Spinal cord (tissue), 10 donors: ENCODE measurements at places on chromosomes 4 and X. TPM values are rescaled to one million over a fixed set of nuclear protein-coding genes. Genes with fewer than 3 reads are reported as not detected.

- H3K4me1 ChIP-seq, result peaks cover 1% of the 10 kb centered on the region
- no peak overlapping the region for H3K4me3 ChIP-seq
- no peaks in the 10 kb centered on the region for H3K27me3 ChIP-seq
- no peak for DNase-seq
- H3K27ac ChIP-seq, result no peak overlapping the region
Measured at GRCh38 chrX:70482300-70482699, 37.7 kb downstream of the DLG3 start.

DNA sequence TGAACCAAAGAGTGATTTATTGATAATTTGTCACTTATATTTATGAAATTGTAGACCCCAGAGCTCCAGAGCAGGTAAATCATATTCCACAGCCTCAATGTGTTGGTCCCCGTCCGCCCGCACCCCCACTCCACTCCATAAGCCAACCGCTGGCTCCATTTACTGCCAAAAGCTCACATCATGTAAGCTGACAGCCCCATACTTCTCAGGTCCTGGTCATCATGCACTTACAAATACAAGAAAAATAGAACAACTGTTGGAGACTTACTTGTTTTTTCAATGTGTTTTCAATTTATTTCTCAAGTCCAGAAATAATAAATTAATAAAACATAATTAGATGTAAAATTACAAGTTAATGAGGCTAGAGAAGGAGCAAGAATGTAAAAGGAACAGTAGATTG lies 235.7 kb upstream of the HAND2 start:
- no peaks in the 10 kb centered on the region for H3K4me1 ChIP-seq

- H3K27ac ChIP-seq, result no peak overlapping the region
- H3K4me3 ChIP-seq, result no peak overlapping the region
- H3K27me3 ChIP-seq, result no peaks in the 10 kb centered on the region
Measured at GRCh38 chr4:28479666-28480065, 1619.0 kb downstream of the STIM2 start.

DNA sequence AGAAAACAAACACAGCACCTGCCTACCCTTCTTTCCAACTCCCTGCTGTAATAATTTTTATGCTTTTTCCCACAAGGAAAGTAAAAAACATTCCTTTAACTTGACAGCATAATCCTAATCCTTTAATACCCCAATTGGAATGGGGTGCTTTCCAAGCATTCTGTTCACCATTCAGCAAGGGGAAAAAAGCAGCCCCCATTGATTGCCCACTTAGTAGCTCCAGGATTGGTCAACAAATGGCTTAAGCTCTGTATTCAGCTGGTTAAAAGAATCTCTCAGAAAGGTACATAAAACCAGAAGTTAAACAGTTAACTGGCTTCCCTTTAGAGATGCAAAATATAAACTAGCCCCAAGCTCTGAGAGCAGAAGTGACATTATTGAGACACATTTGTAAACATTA lies 194.8 kb upstream of the ATOH1 start:
- no peak overlapping the region for H3K27ac ChIP-seq
- H3K27me3 ChIP-seq, result no peaks in the 10 kb centered on the region
- H3K36me3 ChIP-seq, result no peaks in the 10 kb centered on the region
- H3K4me1 ChIP-seq, result no peaks in the 10 kb centered on the region
- no peak for DNase-seq

DNA sequence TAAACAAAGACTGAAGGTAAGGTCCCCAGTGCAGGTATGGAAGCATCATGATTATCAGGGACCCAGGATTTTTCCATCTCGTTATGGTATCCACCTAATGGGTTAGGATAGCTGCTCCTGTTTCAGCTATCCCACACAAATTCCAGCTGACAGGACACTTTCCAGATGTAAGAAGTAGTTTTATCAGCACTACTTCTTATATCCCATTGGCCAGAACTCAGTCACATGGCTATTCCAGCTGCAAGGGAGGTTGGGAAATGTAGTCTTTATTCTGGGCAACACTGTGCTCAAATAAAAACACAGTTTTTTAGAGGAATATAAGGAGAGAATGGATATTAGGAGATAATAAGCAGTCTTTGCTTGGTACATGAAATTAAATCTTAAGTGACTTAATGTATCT lies 96.7 kb downstream of the SRPX start:
- H3K4me3 ChIP-seq, result no peak overlapping the region
- peaks cover 5% of the 10 kb centered on the region for H3K27me3 ChIP-seq
- no peak overlapping the region for H3K27ac ChIP-seq

DNA sequence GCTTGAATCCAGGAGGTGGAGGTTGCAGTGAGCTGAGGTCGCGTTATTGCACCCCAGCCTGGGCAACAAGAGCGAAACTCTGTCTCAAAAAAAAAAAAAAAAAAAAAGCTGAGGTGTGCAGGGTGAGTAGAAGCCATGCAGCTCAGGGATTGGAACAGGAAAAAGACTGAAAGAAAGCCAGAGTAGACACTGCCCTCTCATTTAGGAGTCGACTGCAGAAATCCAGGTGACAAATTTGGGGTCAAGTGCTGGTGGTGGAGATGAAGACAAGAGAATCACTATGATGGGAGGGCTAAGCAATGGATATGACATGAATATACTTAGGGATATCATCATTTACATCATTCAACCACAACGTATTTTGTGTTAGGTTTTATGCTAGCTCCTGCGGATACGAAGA lies 1.9 kb downstream of the NEIL3 start:
- no peaks in the 10 kb centered on the region for H3K27me3 ChIP-seq
- DNase-seq, result no peak
- no peak overlapping the region for H3K27ac ChIP-seq
- no peaks in the 10 kb centered on the region for H3K36me3 ChIP-seq
- H3K4me3 ChIP-seq, result no peak overlapping the region
- H3K4me1 ChIP-seq, result peaks cover 3% of the 10 kb centered on the region

GRCh38 chr4:90220459-90220858 lies 93.3 kb downstream of the CCSER1 start:
- H3K27ac ChIP-seq, result no peak overlapping the region
- H3K4me1 ChIP-seq, result no peaks in the 10 kb centered on the region
- no peaks in the 10 kb centered on the region for H3K27me3 ChIP-seq
- no peak for DNase-seq
- no peak overlapping the region for H3K4me3 ChIP-seq

GRCh38 chr4:128782875-128783614 lies 26.5 kb upstream of the JADE1 start:
- peaks cover 4% of the 10 kb centered on the region for H3K4me1 ChIP-seq
- no peak overlapping the region for H3K4me3 ChIP-seq
- no peak overlapping the region for H3K27ac ChIP-seq
- H3K27me3 ChIP-seq, result no peaks in the 10 kb centered on the region

DNA sequence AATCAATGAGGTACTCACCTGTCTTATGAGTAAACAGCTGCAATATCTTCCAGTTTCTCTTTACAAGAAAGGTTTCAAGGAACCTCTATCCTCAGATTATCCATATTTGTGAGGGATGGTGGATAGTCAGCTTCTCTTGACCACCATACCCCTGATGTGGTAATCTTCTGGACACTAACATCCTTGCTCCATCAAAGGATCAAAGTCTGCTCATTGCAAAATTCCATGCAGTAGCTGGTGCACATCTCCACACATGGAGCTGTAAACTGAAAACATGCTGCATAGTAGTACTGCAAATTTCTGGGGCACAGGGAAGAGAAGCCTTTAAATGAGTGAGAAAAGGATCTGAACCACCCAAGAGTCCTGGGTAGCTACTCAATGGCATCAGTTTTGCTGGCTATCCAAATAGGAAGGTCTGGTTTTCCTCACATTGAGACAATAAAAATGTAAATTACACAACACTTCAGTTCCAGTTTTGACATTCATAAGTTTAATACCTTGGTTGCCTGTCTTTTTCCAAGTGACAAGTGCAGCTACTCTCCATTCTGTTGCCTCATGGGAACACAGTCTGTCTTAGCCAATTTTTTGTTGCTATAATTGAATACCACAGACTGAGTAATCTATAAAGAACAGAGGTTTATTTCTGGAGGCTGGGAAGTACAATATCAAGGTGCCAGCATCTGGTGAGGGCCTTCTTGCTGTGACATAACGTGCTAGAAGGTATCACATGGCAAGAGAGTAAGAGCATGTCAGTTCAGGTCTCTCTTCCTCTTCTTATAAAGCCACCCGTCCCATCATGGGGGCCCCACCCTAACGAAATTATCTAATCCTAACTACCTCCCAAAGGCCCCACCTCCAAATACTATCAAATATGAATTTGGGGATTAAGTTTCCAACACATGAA lies 34.4 kb upstream of the ARHGEF6 start:
- H3K36me3 ChIP-seq, result no peaks in the 10 kb centered on the region
- DNase-seq, result no peak
- H3K4me3 ChIP-seq, result no peak overlapping the region
- H3K27me3 ChIP-seq, result no peaks in the 10 kb centered on the region
- no peak overlapping the region for H3K27ac ChIP-seq
- H3K4me1 ChIP-seq, result no peaks in the 10 kb centered on the region

GRCh38 chrX:64230123-64230970 lies at the start of gene ASB12:
Gene ASB12 (minus strand): TSS chrX:64230607. CDS start chrX:64225650, 4,957 bp downstream.
- no peaks in the 10 kb centered on the region for H3K4me1 ChIP-seq
- no peak for DNase-seq
- H3K27ac ChIP-seq, result no peak within 1 kb of the TSS
- no peaks in the 10 kb centered on the region for H3K36me3 ChIP-seq
- H3K27me3 ChIP-seq, result no peaks in the 10 kb centered on the region
- no peak within 1 kb of the TSS for H3K4me3 ChIP-seq

DNA sequence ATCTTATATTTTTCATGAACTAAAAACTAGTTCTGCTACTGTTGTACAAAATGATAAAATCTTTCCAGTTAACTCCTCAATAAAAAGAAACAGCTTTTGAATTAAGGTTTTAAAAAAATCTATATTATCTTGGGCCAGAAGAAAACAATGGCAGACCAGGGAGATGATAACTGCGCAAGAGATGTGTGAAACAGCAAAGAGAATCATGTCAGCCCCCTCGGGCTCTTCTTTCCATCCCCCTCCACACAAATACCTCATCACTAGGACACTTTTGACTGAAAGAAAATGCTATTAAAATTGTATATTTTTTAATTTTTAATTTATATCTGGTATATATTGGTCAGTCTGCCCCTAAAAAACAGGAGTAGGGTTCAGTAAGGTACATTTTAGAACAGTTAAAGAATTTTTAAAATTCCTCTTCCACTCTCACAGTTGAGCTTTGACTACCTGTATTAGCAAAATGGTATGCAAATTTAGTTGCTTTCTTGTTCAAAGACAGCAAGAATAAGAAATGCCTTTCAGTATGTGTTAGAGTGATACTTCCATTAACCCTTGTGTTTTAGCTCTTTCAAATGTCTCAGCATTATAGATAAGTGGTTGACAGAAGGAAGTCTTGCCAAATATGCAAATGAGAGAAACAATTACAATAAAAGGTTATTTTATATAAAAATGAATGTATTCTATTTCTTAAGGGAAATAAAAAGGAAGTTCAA lies 36.4 kb upstream of the LCORL start:
- no peaks in the 10 kb centered on the region for H3K4me1 ChIP-seq
- no peaks in the 10 kb centered on the region for H3K27me3 ChIP-seq
- no peak overlapping the region for H3K4me3 ChIP-seq
- DNase-seq, result no peak

GRCh38 chr4:45072981-45073380 lies 346.6 kb upstream of the GNPDA2 start:
- no peaks in the 10 kb centered on the region for H3K4me1 ChIP-seq
- no peaks in the 10 kb centered on the region for H3K27me3 ChIP-seq
- no peaks in the 10 kb centered on the region for H3K36me3 ChIP-seq
- no peak for DNase-seq
- H3K27ac ChIP-seq, result no peak overlapping the region

GRCh38 chr4:80568891-80569290 lies 233.4 kb downstream of the CFAP299 start:
- no peaks in the 10 kb centered on the region for H3K27me3 ChIP-seq
- no peak overlapping the region for H3K4me3 ChIP-seq
- no peaks in the 10 kb centered on the region for H3K4me1 ChIP-seq
- no peaks in the 10 kb centered on the region for H3K36me3 ChIP-seq

- no peak for DNase-seq
- no peak overlapping the region for H3K4me3 ChIP-seq
- no peak overlapping the region for H3K27ac ChIP-seq
Measured at GRCh38 chr4:574346-575161, 1.5 kb downstream of the TMEM271 start.

DNA sequence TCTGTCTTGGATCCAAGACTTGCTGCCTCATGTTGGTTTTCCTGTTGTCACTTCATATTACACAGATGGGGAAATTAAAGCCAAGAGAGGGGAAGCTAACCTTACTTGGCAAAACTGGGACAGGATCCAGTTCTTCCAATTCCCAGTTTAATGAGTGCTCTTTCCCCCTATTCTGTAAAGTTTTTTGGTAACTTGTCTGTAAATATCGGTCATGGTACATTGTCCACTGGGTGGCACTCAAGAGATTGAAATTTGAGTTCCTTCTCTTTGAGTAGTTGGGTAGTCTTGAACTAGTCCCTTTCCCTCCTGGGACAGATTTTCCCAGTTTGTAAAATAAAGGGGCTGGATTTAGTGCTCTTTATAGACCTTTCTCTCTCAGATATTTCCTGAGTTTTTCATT lies 12.4 kb upstream of the EOLA2 start:
- no peaks in the 10 kb centered on the region for H3K27me3 ChIP-seq
- peak; percentile 54 for DNase-seq
- H3K27ac ChIP-seq, result no peak overlapping the region
- H3K36me3 ChIP-seq, result no peaks in the 10 kb centered on the region

GRCh38 chrX:119190091-119190681 lies 45.9 kb upstream of the PGRMC1 start:
- no peaks in the 10 kb centered on the region for H3K27me3 ChIP-seq
- no peak overlapping the region for H3K4me3 ChIP-seq
- DNase-seq, result no peak
- peaks cover 7% of the 10 kb centered on the region for H3K4me1 ChIP-seq
- H3K27ac ChIP-seq, result peak overlapping the region; percentile 35

DNA sequence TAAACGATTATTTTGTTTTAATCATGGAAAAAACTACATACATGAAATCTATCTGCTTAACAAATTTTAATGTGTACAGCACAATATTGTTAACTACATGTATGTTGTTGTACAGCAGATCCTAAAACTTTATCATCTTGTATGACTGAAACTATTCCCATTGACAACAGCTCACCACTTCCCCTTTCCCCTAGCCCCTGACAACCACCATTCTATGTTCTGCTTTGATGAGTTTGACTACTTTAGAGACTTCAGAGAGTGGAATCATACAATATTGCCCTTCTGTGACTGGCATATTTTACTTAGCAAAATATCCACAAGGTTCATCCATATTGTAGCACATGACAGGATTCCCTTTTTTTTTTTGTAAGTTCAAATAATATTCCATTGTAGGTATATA lies 185.9 kb downstream of the CFAP299 start:
- no peak overlapping the region for H3K27ac ChIP-seq
- H3K4me3 ChIP-seq, result no peak overlapping the region
- H3K36me3 ChIP-seq, result no peaks in the 10 kb centered on the region
- no peaks in the 10 kb centered on the region for H3K27me3 ChIP-seq
- DNase-seq, result no peak

GRCh38 chrX:97498093-97498492 lies 614.4 kb downstream of the RPA4 start:
- H3K36me3 ChIP-seq, result no peaks in the 10 kb centered on the region
- no peaks in the 10 kb centered on the region for H3K27me3 ChIP-seq
- H3K27ac ChIP-seq, result no peak overlapping the region
- DNase-seq, result no peak
- H3K4me3 ChIP-seq, result no peak overlapping the region

NKX6-1 gene
- polyA plus RNA-seq, result 18.4 TPM

FRMPD4 gene
- polyA plus RNA-seq, result 7.0 TPM

SPON2 gene
- polyA plus RNA-seq, result 19.8 TPM

XG gene
- polyA plus RNA-seq, result 0.30 TPM

PAK3 gene
- polyA plus RNA-seq, result 48.0 TPM

FMR1NB gene
- not detected for polyA plus RNA-seq

DDIT4L gene
- 4.3 TPM for polyA plus RNA-seq

CFAP299 gene
- 4.7 TPM for polyA plus RNA-seq

PCDH7 gene
- polyA plus RNA-seq, result 57.0 TPM

F8 gene
- polyA plus RNA-seq, result 6.0 TPM
